ENCODE measurements at places on chromosomes 1 and 21. TPM values are rescaled to one million over a fixed set of nuclear protein-coding genes. Genes with fewer than 3 reads are reported as not detected.

DNA sequence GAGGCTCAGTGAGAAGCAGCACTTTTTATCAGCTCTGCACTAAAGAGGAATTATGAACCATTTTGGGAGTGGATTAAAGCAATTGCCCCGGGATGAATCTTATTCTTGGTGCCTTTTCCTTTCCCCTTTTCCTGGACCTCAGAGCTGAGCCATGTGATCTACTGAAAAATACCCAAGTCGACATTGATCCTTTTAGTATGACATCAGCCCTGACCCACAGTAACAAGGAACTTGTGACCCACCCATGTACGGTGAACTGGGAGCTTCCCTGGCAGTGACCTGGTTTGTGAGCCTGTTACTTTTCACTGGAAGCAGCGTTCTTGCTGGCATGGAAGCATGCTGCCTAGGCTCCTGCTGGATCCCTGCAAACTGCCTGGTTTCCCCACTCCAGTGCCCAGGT is 15.9 kb downstream of the AJAP1 start:
- no peak for DNase-seq

GRCh38 chr1:101915597-101915996 is 81.1 kb downstream of the OLFM3 start:
- DNase-seq = no peak

GRCh38 chr1:39317910-39318633 is 113.6 kb downstream of the MACF1 start:
- DNase-seq = no peak

GRCh38 chr1:150964164-150964489 is 10.5 kb downstream of the CERS2 start:
- no peak for DNase-seq

GRCh38 chr1:48215889-48216288 is 6.6 kb upstream of the SLC5A9 start:
- no peak for DNase-seq

- DNase-seq = peak; percentile 82
Observed at GRCh38 chr1:66335859-66336640, 197.9 kb upstream of the SGIP1 start.

DNA sequence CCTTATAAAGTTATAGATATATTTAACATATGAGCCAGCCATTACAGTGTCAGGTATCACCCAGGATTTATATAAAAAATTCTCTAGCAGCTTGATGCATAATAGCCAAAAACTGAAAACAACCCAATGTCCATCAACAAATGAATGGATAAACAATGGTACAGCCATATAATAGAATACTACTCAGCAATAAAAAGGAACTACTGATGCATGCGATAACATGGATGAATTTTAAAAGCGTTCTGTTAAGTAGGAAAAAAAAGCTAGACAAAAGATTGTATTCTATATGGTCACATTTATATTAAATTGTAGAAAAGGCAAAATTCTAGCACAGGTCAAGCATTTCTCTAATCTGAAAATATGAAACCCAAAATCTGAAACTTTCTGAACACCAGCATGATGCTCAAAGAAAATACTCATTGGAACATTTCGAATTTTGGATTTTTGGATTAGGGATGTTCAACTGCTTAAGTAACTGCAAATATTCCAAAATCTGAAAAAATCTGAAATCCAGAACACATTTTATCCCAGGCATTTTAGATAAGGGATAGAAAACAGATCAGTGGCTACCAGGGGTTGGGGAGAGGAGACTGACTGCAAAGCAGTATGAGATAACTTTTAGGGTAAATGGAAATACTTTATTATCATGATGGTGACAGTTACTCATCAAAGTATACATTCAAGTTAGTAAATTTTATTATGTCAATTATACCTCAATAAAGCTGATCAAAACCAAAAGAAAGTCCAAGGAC is 22.0 kb downstream of the SLC16A1 start:
- DNase-seq = no peak

GRCh38 chr1:116920211-116920610 is 10.5 kb downstream of the PTGFRN start:
- DNase-seq = no peak

The PTCH2 gene
- polyA plus RNA-seq = 11.9 TPM

The HSD3B1 gene
- 0.29 TPM for polyA plus RNA-seq

The ATP8B2 gene
- polyA plus RNA-seq = 27.9 TPM

All from muscle of back (tissue), 13 donors.